ENCODE measurements at places on chromosomes 3 and 15.
A peak's percentile ranks its signal among the peaks of the same experiment; 100 is the strongest.

- no peak for DNase-seq
These were observed 12.4 kb downstream of the C3orf20 start for GRCh38 chr3:14687360-14687759.

GRCh38 chr3:31815631-31816440 is 165.2 kb downstream of the OSBPL10 start:
- no peak for DNase-seq

DNA sequence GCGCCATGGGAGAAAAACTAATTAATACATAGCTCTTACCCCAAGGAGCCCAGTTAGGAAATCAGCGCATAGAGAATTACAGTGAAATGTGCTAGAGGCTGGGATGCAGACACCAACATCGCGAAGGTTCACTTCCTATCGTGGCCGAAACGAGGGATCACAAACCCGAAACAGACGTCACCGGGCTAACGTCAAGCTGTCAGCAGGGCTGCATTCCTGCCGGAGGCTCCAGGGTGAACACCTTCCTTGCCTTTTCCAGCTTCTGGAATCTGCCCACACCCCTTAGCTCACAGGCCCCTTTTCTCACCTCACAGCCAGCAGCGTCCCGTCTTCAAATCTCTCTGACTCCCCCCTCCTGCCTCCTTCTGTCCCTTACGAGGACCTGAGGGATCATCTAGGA is 13.0 kb downstream of the GP5 start:
- no peak for DNase-seq

GRCh38 chr15:80777137-80777536 is 2.0 kb upstream of the CEMIP start:
- no peak for DNase-seq

- DNase-seq = no peak
These were observed 58.1 kb downstream of the SLTM start for GRCh38 chr15:58875343-58875742.

DNA sequence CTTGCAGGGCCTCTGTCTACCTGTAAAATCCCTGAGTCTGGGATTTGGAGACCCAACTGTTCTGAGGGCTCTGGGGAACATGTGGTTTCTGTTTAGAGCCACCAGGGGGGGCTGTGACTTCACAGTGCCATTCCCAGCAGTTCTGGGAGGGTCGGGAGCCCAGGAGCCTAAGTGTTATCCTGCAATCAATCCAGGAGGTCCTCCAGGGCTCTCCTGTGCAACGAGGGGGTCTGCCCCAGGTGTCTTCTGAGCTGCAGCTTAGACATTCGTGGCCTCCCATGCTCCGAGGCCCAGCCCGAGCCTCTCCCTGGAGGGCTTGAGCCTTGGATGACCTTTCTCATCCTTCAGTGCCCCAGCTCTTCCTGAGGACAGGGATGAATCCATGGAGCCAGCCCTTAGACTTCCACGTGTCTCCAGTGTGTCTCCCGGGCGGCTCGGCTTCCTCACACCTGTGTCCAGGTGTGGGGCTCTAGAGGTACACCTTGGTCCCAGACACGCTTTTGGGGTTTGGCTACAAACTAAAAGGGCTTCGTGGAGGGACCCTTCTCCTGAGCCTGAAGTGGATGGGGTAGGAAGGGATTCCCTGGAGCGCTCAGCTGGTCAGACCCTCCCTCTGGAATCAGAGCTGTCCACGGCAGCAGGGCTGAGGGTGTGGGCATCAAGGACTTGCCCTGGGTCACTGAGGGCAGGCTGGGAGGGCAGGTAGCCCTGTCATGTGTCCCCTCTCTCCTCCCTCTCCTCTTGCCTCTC is 20.3 kb upstream of the ABTB1 start:
- DNase-seq = peak; percentile 88

GRCh38 chr3:55796533-55796932 is 309.4 kb upstream of the WNT5A start:
- DNase-seq = no peak

- no peak for DNase-seq
These were observed 107.7 kb downstream of the MYO5A start for GRCh38 chr15:52421029-52421428.

DNA sequence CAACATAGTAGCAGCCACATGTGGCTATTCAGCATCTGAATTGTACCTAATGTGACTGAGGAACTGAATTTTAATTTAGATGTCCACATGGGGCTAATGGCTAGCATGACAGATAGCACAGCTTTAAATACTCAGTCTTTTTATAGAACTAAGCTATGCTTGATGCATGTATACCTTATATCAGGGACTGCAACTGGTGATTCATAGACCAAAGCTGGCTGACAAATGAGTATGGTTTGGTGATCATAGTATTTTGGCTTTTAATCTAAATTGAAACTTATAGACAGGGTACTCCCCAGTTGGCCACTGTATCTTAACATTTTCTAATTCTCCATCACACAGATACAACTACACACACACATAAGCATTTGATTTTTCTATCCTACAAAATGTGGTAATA is 83.6 kb downstream of the IGSF11 start:
- no peak for DNase-seq

GRCh38 chr3:14647976-14648955 is 3.3 kb upstream of the CCDC174 start:
- no peak for DNase-seq

- no peak for DNase-seq
These were observed 34.3 kb downstream of the IL20RB start for GRCh38 chr3:136992115-136992514.

DNA sequence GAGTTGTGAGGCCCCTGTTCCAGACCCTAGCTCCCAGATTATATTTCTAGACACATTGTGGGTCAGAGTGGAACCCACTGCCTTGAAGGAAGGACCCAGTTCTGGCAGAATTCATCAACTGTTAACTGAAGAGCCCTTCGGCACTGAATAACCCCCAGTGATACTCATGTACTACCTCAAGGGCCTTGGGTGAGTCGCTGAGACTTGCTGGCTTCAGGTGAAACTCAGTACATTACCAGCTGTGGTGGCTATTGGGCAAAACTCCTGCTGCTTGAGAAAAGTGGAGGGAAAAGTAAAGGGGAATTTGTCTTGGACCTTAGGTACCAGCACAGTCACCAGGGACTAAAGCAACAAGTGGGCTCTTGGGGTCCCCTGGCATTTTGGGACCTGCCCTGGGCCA is 394.9 kb upstream of the EPHA3 start:
- no peak for DNase-seq

DNA sequence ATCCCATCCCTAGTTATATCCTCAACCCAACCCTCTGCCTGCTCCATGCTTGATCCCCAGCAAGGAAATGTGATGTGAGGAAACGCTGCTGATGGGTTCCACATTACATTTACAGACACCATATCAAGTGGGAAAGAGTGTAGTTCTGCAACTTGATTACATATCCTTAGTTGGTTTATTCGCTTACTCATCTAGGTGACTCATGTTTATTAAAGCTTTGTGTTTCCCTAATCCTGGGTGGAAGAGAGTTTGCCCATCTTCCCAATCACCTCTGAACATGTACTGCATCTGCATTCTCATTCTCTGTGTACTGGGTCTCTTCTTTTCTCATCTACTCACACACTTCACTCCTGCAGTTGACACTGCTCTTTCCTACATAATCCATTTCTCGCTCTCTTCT is 91.7 kb upstream of the PDZRN3 start:
- DNase-seq = no peak

DNA sequence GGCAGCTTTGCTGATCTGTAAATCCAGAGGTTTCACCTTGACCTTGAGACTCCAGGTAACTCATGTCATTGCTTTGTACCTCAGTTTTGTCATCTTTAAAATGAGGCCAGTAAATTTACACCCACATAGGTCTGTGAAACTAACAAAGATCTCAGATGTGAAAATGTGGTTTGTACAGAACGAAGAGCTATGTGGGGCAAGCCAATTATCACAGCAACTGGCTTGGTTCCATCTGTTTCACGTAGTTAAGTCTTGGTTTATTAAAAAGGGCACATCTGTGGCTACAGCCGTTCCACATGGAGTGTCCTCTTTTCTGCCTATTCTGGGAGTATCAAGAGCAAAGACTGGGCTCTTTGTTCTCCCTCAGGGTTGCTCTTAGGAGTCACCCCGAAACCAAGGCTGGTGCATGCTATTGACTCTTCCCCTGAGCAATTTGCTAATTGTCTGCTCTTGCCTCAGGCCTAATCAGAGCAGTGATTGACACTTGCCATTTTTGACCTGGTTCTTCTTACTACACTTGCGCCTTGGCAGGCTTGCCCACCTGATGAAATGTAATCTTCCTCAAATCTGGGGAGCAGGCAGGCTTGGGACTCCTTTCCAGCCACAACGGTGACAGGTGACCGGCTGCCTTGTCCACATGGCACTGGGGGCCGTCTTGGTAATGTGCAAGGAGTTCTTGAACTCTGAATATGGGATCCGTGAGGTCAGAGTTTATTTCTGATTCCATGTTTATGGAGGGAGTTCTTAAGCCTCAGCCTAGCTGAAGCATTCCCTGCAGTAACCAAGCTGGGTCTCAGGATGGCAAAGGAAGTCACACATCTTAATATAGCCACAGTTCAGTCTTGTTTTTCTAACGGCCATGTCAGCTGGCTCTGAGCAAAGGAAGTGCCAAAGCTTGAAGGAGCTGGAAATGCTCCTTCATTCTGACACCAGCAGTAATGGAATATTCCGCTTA is 40.1 kb downstream of the EAF1 start:
- DNase-seq = peak; percentile 33

- DNase-seq = no peak
These were observed 144.3 kb downstream of the TJP1 start for GRCh38 chr15:29677871-29678461.

DNA sequence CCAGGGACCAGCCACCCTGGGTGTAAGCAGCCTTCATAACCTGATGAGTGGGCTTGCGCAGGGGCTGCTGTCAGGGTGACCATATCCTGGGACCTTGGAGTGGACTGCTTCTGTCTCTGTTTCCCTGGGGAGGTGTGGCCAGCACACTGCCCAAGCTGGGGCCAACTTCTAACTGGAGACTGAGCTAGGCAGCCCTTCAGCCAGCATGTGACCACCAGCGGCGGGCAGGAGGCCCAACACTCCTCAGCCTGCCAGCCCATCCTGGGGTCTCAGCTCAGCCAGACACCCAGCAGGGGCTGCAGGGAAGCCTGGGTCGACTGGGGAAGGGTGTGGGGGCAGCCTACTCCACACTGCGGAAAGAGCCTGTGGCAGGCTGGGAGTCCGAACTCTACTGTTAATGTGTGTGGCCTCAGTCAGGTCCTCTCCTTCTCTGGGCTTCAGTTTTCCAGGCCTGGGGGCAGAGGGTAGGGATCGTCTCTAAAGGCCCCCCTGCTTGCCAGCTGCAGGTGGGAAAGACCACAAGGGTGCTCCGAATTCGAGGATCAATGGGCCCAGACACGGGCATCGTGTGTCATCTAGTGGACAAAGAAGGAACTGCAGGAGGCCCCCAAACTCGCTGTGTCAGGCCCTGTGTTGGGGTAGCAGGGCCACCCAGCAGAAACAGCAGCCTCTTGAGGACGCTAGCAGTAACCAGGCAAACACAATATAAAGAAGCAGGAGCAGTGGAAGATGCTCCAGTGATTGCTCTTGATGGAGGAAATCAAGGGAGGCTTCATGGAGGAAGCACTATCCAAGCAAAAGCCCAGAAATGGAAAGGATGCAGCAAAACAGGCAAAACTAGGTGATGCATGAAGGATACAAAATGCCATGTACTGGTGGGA is 2.0 kb upstream of the SEMA3G start:
- peak; percentile 90 for DNase-seq

GRCh38 chr15:64009798-64010261 is 36.5 kb downstream of the DAPK2 start:
- no peak for DNase-seq

DNA sequence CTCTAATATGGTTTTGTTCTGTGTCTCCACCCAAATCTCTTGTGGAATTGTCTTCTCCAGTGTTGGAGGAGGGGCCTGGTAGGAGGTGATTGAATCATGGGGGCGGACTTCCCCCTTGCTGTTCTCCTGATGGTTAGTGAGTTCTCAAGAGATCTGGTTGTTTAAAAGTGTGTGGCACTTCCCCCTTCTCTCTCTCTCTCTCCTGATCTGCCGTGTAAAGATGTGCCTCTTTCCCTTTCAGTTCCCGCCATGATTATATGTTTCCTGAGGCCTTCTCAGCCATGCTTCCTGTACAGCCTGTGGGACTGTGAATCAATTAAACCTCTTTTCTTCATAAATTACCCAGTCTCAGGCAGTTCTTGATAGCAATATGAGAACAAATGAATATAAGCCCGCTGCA is 33.1 kb downstream of the RETNLB start:
- no peak for DNase-seq

DNA sequence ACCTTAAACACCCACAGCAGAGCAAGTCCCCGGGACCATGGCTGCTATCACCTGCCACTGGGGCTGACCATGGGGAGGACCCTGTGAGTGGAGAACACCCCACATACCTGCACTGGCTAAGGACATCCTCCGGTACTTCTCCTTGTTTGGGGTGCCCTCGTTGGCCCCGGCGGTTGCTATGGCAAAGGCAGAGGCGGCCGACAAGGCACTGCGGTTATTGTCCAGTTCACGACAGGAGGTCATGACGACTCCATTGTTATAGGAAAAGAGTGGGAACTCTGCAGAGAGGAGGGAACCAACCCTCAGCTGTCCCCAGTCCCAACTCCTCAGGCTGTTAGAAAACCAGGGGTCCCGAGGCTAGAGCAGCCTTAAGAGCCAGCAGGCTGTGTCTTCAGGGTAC is 54.8 kb upstream of the CTSH start:
- peak; percentile 37 for DNase-seq

DNA sequence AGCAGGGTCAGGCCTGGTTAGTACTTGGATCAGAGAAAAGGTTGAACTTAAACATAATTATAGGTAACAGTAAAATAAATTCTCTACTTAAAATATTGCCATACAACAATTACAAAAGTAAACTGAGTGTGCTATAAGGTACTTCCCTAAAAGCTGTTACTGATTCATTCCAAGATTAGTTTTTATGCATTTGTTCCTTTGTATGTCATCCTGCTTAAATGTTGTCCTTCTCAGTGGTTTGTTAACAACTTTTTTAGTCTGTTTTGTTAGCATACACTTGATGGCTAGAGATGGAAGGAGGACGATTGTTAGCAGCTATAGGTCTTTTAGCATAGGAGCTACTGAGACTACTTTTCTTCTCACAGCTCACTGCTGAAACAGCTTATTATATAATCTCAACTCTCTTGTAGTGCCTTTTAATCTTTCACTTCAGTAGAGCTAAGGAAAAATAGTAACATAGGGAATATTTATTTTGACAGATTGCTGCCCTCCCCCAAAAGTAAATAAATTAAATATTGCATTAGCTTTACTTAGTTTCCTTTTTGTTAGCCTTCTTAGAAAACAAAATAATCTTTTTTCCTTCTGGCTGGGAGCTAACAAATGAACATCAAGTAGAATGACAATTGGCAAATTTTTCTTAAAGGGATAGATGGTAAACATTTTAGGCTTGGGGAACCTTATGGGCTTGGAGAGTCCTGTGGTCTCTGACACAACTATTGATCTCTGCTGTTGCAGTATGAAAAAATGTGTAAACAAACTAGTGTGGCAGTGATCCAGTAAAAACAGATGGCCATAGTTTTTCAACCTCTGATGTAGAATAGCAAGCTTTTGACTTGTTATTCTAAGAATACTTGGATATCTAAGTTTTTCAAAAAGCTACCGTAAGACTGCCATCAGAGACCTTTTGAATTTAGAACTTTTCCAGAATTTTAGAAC is 39.5 kb downstream of the USP8 start:
- DNase-seq = no peak

- DNase-seq = peak; percentile 74
These were observed 38.0 kb upstream of the XCR1 start for GRCh38 chr3:46065294-46065705.

- no peak for DNase-seq
These were observed 125.4 kb upstream of the SPATA16 start for GRCh38 chr3:173266441-173266840.

GRCh38 chr3:7728566-7729519 is 772.8 kb upstream of the LMCD1 start:
- no peak for DNase-seq

- DNase-seq = no peak
These were observed 27.7 kb upstream of the VPS33B start for GRCh38 chr15:91050128-91050455.

Data from eye (tissue), 1 donor.